ENCODE measurements at places on chromosomes 12 and 14.

- no peak for DNase-seq
Measured at GRCh38 chr12:92467886-92468285, 234.9 kb upstream of the PLEKHG7 start.

DNA sequence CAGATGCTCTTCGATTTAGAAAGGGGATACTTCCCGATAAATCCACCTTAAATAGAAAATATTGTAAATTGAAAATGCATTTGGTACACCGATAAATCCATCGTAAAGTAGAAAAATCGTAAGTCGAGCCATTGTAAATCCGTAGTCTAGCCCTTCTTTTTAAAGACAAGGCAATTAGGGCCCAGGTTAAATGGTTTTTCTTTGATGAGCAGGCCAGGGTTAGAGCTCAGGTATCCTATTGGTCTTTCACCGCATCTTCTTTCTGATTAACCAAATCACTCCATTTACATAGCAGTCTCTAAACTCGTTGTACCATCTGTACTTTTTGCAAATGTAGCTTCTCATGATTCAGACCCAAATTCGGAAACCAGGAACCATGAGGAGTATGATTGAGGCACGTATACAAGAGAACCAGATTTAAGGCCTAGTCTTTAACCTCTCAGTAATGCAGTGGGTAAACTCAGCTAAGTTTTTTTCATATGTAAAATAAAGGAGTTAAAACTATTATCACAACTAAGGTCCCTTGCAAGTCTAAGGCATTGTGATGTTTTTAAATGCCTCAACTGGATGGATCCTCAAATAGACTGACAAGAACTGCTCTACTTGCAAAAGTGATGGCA lies 2.2 kb upstream of the YAF2 start:
- DNase-seq, result no peak

- no peak for DNase-seq
Measured at GRCh38 chr14:73796893-73797542, 54.6 kb upstream of the PTGR2 start.

GRCh38 chr12:52837413-52837741 lies 3.3 kb upstream of the KRT79 start:
- no peak for DNase-seq

- no peak for DNase-seq
Measured at GRCh38 chr12:5807514-5808219, 137.4 kb downstream of the ANO2 start.

DNA sequence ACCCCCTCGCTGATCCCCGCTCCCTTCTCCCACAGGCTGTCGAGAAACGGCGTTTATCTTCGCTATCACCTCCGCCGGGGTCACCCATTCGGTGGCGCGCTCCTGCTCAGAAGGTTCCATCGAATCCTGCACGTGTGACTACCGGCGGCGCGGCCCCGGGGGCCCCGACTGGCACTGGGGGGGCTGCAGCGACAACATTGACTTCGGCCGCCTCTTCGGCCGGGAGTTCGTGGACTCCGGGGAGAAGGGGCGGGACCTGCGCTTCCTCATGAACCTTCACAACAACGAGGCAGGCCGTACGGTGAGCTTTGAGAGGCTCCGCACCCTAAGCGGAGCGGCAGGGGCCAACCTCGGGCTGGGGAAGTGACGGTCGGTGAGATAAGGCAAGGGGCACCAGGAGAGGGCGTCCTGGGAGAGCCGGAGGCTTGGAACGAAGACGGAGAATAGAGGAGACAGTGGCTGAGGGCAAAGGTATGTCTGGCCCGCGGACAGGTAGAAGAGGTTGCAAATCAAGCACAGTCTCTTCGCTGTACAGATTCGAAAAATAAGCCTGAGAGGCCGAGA lies 2.3 kb downstream of the WNT1 start:
- no peak for DNase-seq

- peak; percentile 52 for DNase-seq
Measured at GRCh38 chr12:46219877-46220655, 48.8 kb downstream of the SLC38A1 start.

DNA sequence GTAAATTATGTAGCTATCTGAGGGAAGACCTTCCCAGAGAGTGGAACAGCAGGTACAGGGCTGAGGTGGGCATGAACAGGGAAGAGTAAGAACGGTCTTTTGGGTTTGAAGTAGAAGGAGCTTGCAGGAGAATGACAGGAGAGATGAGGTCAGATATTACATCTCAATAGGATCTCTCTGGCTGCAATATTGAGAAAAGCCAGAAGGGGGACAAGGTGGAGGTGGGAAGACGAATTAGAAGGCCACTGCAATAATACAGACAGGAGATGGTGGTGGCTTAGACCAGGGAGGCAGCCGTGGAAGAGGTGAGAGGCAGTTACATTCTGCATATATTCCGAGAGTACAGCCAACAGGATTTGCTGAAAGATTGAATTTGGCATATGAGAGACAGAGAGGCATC lies 310.2 kb downstream of the APAF1 start:
- DNase-seq, result no peak

DNA sequence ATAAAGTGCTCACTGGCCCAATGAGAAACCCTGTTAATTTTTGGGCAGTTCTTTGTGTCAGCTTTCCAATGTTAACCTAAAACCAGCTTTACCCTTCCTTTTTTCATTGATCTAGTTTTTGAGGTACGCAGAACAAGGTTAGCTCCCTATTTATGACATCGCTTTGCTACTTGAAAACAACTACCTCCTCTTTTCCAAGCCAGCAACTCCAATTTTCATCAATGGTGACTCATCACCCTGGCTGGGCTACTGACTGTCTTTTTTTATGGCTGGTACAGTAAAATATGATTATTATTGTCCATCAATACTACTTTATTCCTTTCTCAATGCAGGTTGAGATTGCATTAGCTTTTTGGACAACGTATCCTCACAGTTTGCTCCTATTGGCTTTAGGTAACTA lies 22.5 kb upstream of the AKAP6 start:
- no peak for DNase-seq

- DNase-seq, result no peak
Measured at GRCh38 chr12:16417058-16417457, 69.6 kb downstream of the MGST1 start.

- DNase-seq, result no peak
Measured at GRCh38 chr12:4434301-4434700, 11.3 kb downstream of the FGF6 start.

DNA sequence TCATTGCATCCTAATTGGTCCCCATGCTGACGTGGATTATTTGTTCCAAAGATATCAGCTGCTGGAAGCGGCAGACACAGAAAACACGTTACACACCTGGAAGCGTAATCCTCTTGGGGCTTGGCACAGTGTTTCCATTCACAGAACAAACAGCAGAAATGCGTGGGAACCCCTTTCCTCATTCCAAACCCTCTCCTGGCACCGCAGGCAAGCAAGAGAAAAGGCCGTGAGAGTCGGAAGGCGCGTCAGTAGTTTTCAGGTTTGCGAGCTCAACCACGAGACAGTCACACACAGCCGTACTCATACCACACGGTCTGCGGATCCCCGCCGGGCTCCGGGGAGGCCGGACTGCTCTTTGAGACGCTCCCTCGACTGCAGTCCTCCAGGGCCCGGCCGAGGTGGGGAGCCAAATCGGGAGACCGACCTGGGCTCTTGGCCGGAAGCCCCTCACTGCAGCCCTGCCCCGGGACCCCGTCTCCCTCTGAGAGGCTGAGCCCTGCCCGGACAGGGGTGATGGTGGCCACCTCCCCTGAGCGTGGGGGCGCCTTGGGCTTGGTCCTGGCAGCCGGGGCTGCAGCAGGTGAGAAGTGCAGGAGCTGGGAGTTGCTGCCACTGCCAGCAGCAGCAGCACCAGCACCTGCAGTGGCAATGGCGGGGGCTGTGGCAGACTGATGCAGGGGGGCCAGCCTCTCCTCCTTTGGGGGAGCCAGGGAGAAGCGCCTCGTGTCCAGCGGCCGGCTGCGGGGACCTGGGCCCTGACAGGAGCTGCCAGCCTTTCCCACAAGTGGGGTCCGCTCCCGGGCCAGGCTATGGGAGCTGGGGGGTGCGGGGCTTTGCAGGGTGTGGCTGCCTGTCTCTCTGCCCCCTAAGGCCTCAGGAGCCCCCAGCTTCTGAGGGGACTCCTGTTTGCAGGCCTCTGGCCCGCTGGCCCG lies 28.1 kb upstream of the GPR68 start:
- DNase-seq, result no peak

DNA sequence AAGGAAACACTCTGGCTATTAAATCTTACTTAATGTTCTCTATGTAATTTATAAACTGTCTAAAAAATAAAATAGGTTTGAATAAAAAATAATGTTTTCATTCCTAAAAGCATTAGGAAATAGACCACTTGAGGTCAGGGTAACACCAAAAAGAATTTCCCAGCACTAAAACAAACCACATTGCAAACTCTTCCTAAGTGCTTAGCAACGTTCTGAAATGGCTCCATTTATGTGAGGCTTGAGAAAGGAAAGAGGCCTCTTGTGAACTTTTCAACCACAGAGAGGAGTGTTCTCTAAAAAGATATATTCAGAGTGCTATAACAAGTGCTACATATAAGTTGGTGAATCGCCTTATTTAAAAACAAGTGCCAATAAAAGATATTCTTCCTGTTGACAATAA lies 42.7 kb downstream of the ALX1 start:
- no peak for DNase-seq

DNA sequence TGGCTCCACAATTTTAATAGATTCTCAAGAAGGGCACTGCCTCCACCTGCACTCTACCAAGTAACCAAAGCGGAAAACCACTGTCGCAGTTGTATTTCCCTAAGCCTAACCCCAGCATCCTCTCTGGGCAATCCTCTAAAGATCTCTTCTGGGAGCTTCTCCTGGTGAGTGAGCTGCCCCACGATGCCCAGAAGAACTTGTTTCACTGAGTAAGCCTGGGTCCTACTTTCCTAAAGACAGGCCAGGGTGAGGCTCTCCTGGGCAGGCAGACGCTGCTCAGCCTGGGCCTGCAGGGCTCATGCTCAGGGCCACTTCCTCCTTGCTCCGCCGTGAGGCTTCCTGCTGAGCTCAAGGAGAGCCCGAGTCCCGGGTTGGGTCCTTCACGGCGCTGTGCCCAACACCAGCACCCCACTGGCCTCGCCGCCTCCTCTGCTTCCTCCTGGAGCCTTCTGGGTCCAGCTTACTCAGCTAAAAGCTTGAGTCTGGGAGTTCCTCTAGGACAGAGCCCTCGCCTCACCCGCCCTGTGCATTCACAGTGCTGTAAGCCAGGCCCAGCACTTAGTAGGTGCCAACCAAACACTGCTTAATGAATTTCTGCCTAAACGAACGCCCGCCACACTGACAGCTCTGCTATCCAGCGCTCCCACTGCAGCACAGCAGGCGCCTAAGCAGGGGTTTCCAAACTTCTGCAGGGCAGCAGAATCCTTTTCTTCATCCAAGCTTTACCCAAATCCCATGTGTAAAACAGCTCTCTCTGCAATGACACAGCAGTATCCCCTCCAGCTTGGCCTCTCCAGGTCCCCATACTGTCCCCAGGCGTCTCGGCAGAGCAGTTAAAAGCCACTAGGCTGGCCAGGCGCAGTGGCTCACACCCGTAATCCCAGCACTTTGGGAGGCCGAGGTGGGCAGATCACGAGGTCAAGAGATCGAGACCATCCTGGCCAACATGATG lies 5.7 kb downstream of the RAB35 start:
- peak; percentile 19 for DNase-seq

GRCh38 chr14:74942608-74943007 lies 12.8 kb downstream of the PGF start:
- peak; percentile 17 for DNase-seq

GRCh38 chr12:46455648-46456352 lies 83.2 kb upstream of the SLC38A2 start:
- DNase-seq, result no peak

- no peak for DNase-seq
Measured at GRCh38 chr12:124395284-124395752, 100.4 kb downstream of the RFLNA start.

GRCh38 chr14:92729634-92730358 lies 18.6 kb downstream of the LGMN start:
- no peak for DNase-seq

DNA sequence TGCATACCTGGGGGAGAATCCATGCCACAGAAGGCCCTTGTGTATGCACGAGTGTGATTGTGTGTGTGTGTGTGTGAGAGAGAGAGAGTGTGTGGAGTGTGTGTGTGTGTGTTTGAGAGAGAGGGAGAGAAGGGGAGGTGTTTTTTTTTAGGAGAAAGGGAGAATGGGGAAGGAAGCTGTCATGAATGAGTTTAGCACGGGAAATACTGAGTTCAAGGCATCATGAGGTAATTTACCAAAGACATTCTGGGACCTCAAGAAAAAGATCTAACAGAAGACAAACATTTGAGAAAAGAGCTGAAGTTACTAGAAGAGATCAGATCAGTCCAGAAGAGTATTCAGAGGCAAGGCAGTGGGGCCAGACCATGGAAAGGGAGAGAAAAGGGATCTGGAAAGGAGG lies 157.1 kb downstream of the TTC7B start:
- DNase-seq, result no peak

DNA sequence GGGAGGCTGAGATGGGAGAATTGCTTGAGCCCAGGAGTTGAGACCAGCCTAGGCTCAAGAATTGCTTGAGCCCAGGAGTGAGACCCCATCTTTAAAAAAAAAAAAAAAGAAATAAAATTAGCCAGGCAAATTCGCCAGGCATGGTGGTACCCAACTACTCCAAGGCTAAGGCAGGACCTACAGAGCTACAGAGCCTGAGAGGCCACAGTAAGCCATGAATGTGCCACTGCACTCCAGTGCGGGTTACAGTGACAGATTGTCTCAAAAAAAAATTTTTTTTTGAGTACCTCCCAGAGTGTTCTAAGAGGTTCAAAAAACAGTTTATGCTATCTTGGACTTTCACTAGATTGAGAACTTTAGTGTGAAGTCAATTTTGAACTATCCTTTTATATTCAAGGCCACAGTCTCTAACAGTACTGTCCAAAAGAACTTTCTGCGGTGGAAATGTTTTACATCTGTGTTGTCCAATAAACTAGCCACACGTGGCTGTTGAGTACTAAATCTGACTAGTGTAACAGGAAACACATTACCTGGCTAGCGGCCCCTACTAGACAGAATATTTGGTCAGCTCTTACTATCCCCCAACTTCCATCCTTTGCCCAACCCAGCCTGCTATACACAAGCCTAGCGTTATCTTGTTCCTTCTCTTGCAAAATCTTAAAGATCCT lies 2.4 kb downstream of the RPL36AL start:
- DNase-seq, result no peak

DNA sequence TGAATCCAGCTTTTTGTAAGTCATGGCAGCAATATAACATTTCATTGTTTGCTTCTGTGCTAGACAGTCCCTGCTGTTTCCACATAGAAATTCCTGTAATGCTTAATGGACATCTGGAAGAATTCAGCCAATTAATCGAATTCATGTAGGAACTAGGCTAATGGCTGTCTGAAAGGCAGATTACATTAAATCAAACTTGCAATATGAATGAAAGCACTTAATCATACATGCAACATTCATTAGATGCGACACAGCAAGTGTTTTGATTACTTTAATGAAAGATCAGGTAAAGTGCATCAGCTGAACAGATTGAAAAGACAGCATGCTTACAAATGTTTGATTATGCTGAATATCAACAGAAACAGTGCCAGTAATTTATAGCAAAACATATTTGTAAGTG lies 24.1 kb upstream of the INSM2 start:
- DNase-seq, result no peak

- DNase-seq, result peak; percentile 3
Measured at GRCh38 chr14:36941783-36942521, 230.5 kb downstream of the SLC25A21 start.

GRCh38 chr12:93601591-93601990 lies 29.1 kb downstream of the SOCS2 start:
- DNase-seq, result no peak

GRCh38 chr14:50381823-50382287 lies 14.8 kb downstream of the CDKL1 start:
- no peak for DNase-seq

- no peak for DNase-seq
Measured at GRCh38 chr12:45279931-45280830, 64.3 kb downstream of the ANO6 start.
